ENCODE measurements at places on chromosomes 5 and 9.
A peak's percentile ranks its signal among the peaks of the same experiment; 100 is the strongest.

DNA sequence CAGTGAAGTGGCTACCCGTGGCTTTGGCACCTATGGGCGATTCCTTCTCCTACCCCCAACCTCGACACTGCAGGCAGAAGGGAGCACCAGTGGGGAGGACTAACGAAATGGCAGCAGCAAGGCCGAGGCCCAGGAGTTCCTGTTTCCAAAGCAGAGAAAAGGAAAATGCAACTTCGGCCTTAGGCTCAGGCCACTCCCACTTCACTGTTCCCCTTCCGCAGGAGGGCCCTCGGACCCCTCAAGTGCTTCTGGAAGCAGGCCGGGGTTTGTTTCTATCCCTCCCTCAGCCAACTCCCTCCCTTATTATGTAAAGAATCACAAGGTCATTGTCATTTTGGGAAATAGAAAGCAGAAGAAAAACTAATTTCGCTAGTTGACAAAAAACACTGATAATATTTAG, 36.4 kb upstream of the NKX2-5 start:
- DNase-seq, result no peak

GRCh38 chr9:72718503-72718902, 197.1 kb downstream of the TMC1 start:
- DNase-seq, result no peak

GRCh38 chr5:57833489-57833888, 350.9 kb upstream of the ACTBL2 start:
- no peak for DNase-seq

GRCh38 chr9:35844628-35845270, 15.7 kb downstream of the TMEM8B start:
- peak; percentile 92 for DNase-seq

GRCh38 chr5:131460867-131461572, 174.0 kb downstream of the RAPGEF6 start:
- no peak for DNase-seq

DNA sequence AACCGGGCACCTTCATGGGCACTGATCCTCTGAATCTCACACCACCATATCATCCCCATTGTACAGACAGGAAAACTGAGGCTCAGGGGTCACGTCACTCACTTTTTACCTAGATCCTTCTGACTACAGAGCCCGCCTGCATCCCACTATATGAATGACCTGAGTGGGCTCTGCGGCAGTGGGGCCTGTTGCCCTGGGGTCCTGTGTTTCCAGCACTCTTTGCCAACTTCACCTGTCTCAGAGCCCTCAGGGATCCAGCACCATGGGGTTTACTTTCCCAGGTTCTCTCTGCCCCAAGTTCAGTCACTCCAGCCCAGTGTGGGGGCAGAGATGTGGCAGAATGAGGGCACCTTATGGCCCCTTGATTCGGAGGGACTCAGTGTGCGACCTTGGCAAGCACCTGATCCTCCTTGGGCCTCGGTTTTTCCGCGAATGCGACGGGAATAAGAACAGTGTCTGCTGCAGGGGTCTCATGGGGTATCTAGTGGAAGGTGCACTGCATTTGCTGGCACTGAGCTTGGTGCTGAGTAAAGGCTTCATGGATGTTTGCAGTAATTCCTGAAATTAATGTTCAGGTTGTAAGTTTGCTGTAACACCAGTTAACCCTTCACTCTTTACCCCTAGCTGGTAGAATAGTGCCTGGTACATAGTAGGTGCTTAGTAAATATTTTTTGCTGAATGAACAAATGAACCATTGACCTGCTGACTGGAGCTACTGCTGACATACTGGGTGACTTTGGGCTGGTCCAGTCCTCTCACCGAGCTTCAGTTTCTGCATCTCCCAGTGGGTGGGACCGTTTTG, 47.1 kb upstream of the BOD1 start:
- DNase-seq, result no peak

Measured in RPMI7951 (cell line).